Subcutaneous adipose tissue (tissue), 4 donors: ENCODE measurements at places on chromosomes 7 and 10. TPM values are rescaled to one million over a fixed set of nuclear protein-coding genes. Genes with fewer than 3 reads are reported as not detected.

Gene CLCN1
- total RNA-seq, result not detected

Gene SFRP5
- total RNA-seq, result 1.5 TPM

Gene CFAP46
- not detected for total RNA-seq

Gene FAM25C
- total RNA-seq, result not detected

Gene GIMAP6
- total RNA-seq, result 41.8 TPM

Gene AZGP1
- 40.6 TPM for total RNA-seq
